CD4-positive, alpha-beta T cell treated with Interleukin-15 for 1 hour (primary cell): ENCODE measurements at places on chromosomes 5 and 9.

- no peak for DNase-seq
Measured at GRCh38 chr5:178336889-178337288, 104.3 kb upstream of the PHYKPL start.

- no peak for DNase-seq
Measured at GRCh38 chr9:81826517-81826906, 101.7 kb upstream of the SPATA31D4 start.

DNA sequence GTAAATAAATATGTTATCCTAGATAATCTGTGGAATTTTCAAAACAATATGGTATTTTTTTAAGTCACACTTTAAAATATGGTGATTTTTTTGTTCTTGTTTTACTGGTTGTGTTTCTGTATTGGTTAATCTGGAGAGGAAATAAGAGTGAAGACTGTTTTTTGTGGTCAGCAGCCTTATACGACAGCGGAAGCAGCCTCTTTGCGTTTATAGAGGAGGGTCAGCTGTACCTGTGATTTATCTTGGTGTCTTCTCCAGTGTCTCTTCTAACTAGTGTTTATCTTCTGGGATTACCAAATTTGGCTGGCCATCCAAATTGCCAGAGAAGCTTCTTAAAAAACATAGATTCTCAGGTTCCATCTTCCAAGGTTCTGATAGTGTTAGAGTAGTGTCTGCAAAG lies 58.7 kb downstream of the ICE1 start:
- no peak for DNase-seq

DNA sequence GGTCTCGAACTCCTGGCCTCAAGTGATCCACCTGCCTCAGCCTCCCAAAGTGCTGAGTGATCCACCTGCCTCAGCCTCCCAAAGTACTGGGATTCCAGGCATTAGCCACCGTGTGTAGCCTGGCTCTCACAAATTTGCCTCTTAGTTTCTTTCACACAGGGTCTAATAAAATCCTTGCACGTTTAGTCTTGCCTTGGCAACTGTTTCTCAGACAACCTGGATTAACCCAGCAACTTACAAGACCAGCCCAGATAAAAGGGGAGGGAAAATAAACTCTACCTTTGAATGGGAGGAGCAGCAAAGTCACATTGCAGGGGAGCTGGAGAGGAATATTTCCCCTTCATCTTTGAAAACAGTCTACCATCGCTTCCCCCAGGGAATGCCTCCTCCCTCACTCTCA lies 29.3 kb upstream of the GNA14 start:
- DNase-seq, result no peak

- no peak for DNase-seq
Measured at GRCh38 chr9:112380102-112380824, at the start of gene HSDL2. Gene HSDL2 (plus strand): TSS chr9:112380108. CDS start chr9:112380164, 56 bp downstream.

DNA sequence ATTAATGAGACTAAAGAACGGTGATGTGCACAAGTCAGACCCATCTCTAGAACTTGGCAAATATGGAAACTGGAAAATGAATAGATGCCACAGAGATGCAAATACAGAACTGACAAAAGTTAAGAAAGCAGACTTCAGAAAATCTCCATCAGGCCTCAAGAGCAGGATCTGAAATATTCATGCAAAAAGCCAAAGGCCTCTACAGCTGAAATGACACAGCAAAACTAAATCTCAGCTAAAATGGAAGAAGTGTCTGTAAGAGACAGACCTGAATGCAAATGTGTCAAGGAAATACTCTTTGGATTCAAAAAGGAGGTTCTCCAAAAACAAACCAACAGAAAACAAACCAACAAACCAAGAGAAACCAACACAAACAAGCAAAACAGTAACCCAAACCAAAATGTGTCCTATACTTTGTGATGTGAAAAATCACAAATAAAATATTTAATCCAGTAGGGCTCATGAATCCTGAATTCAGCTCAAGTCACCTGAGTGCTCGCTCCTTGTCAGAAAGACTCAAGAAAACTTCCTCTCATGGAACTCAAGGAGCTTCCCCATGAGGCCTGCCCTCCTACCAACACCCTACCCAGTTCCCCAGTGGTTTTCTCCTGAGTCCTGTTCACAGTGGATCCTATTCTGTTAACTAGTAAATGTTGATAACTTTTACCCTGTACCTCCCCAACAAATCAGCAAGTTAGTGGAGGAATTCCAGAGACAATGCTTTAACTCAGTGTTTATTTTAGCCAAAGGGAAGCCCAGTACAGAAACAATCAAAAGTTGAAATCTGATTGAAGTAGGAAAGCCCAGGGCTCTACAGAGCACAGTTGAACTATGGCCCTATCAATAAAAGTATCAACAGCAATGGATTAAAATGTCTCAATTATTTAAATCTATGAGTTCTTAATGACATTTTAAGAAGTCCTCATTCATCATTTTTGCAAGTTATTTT lies 14.6 kb downstream of the MRPS27 start:
- no peak for DNase-seq

GRCh38 chr5:218457-219291 lies 554 bp downstream of the SDHA start:
- DNase-seq, result no peak

GRCh38 chr5:111769541-111769940 lies 12.5 kb upstream of the NREP start:
- no peak for DNase-seq

- DNase-seq, result no peak
Measured at GRCh38 chr5:156446526-156446925, 119.6 kb downstream of the SGCD start.

DNA sequence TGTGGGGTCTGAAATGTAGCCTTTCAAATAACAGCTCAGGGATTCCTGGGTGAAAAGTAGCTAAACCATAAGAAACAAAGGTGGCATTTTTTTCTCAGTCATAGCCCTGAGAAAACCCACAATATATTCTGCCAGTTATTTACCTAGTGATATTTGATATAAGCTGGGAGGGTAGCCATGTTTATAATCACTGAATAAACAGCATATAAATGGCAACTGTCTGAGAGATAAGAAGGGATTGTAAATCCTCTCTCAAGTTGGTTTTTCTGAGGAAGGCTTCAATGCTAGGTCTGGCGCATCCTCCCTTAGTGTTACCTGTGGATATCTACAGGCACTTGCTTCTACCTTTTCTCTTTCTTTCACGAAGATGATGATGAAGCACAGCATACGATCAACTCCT lies 1080.5 kb upstream of the DMAC1 start:
- DNase-seq, result no peak

- peak; percentile 41 for DNase-seq
Measured at GRCh38 chr9:126516936-126517832, 96.5 kb upstream of the LMX1B start.

DNA sequence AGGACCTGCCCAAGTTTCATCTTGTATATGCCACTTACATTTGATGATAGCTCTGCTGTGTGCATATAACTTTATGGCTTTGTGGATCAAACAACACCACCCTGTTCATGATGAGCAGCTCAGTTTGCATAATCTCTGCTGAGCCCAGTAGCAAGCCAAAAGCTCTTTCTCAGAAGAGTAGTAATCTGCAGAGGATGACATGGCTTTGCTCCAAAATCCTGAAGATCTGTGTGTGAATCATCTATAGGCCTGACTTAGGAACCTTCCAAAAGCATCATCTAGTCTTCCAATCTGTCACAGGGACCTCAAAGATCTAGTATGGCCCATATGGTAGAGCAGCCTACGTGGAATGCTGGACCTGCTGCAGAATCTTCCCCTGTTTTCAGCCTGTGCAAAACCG lies 394.6 kb downstream of the PSAT1 start:
- DNase-seq, result no peak

DNA sequence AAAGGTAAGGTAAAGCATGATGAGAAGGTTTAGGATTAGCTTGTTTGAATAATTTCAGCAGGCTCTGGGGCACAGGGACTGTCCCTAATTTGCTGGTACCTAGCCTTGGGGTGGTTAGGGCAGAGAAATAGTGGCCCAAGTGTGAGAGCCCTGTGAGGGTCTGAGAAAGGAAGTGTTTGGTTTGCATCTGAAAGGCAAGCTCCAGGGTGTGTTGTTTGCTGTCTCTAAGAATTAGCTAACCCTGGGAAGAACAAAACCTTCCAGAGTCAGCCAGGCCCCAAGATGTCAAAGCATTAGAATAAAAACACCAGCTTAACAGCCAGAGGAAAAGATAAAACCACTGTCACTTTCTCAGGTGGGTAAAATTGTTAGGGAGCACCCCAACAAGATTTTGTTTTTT lies 31.0 kb downstream of the TMEM252 start:
- no peak for DNase-seq

DNA sequence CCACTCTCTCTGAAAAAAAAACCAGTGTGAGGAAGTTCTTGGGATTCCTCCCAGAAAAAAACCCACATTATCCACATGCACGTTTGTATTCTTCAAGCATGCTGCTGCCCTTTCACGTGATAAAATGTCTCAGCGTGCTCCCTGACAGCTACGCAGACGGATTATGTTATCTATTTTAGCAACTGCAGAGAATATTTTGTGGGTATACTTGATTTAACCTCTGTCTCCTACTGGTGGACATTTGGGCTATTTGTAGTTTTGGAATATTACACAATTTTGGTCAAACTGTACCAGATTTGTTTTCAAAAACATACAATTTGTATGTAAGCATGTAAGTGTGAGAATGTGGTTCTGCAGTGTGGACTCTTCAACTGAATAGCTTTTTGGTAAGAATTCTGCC lies 10.7 kb downstream of the PRRC2B start:
- DNase-seq, result no peak

DNA sequence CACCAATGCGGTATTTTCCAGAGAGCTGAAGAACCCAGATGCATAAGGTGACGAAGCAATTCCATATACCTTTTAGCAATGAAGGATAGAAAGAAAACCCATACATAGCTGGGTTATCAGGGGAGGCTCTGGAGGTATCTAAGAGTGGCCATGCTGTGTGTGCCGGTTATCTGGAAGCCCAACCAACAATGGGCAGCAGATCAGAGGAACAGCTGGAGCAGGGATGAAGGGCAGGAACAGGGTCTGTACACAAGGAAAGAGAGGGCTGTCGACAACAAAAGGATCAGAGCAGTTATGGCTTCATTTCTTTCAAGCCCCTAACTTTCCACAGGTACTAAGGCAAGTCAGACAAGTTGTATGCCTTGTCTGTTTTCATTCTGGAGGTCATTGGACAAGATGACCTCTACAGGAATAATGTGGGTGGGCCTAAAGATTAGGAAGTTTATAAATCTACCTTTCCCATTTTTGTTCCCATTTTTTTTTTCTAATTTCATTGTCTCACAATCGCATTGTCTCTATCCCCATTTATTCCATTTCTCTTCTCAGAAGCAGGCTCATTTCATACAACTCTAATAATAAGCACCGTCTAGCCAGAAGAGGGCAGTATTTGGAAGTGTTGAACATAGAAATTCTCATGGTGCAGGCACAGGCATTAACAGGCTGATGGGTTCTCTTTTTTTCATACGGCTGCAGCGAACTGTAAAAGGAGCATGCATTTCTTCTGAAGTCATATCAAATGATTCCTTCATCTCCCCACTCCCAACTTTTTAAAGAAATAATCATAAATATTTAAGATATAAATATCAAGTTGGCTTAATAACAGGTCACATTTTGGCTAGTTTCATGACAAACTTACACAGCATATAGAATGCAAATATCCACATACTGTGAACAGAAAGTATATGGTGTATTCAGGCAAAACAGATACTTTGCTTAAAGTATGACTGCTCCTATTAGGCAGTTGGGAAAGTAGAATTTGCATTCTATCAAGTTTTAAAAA lies 63.5 kb downstream of the ZNF474 start:
- no peak for DNase-seq

DNA sequence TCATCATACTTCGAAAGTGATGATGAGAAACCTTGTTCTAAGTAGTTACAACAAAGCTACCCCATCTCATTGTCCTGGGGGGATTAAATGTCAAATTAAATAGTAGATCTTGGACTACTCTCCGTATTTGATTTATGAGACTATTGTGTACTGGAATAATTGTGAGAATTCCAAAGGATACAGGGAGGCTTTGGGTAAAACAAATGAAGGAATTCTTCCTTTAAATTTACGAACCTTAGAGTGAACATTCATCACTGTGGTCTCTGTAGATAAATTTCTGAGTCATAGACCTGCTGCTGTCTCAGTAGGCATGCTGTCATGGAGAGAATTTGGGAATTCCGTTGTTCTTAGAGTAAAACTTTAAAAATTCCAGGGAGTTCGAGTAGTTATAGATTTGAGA lies 836.2 kb downstream of the DNAH5 start:
- no peak for DNase-seq

- no peak for DNase-seq
Measured at GRCh38 chr9:124502711-124503702, 4.2 kb downstream of the NR5A1 start.

DNA sequence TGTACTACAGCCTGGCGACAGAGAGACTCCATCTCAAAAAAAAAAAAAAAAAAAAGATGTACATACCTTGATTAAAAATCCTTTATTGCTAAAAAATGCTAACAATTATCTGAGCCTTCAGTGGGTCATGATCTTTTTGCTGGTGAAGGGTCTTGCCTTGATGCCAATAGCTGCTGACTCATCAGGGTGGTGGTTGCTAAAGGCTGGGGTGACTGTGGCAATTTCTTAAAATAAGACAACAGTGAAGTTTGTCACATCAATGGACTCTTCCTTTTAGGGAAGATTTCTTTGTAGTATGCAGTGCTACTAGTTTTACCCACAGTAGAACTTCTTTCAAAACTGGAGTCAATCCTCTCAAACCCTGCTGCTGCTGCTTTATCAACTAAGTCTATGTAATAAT lies 33.9 kb upstream of the OTULINL start:
- no peak for DNase-seq

DNA sequence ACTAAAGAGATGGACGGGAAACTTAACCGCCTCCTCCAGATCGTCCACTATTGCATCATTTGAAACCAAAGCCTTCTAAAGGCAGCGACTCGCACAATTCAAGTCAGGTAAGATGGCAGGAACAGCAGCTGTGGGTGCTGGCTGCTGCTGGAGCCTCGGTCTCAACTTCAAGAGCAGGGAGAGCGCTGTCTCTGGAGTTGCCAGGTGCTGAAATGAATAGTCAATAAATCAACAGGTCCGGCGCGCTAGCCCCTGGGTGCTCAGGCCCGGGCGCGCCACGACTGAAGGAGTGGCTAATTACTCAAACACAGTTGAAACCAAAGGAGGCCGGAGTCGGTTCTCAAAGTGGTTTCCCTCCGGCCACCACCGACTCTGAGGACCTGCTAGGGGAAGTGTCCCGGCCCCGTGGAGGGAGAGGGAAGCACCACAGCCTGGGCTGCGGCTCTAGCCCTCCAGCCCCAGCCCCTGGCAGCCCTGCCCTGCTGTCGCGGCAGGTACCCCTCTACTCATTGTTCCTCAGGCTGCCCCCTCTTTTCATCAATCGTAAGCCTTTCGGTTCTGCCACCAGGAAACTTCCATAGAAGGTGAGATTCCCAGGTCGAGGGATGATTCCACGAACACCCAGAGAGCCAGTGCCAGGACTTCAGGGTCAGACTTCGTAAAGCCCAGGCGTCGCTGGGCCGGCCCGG lies 804 bp downstream of the TTC39B start:
- peak; percentile 42 for DNase-seq

DNA sequence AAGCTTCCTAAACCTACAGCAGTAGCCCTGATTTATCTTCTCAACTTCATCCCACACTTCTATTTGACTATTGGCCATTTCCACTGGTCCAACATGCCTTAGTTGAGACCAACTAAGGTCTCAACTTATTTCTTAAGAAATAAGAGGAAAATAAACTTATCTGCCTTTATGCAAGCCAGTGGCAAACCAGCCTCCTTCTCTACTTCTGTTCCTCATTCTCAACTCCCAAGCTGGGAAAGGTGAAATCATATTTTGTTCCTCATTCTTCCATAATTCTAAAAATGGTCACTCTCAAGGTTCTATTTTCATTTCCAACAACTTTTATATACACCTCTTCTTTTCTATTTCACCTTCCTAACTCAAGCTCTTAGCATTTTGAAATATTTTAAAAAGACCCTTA lies 149.6 kb upstream of the C9orf72 start:
- no peak for DNase-seq
